Aorta (tissue), 5 donors: ENCODE measurements at places on chromosomes 13 and 19.
A peak's percentile ranks its signal among the peaks of the same experiment; 100 is the strongest.

GRCh38 chr13:92573467-92574057 is 653.0 kb upstream of the GPC6 start:
- DNase-seq = no peak

DNA sequence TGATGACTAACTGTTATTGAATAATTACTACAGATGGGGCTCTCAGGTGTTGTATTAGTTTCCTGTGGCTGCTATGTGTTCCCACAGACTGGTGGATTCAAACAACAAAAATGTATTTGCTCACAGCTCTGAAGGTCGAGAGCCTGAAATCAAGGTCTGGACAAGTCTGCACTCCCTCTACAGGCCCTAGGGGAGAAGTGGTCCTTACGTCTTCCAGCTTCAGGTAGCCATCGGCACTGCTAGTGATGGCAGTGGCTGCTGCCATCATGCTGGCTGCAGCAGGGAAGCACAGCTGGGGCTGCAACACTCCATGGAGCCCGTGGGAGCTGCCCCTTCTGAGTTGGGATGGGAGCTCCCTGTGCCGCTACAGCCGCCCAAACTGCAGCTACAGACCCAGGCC is 1.9 kb downstream of the TEX26 start:
- DNase-seq = no peak

DNA sequence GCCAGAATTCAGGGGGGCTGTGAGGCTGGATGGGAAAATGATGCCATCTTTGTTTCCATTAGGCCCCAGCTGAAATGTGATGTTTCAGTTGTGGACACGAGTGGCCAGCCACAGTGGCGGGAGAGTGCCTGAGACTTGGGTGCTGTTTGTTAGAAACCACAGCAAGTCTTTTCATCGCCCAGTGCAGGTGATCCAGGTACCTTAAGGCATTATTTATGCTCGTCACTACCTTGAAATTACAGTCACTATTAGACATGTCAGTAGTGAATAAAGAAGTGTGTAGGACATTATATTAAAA is 82.5 kb upstream of the TM9SF2 start:
- DNase-seq = no peak

GRCh38 chr19:11798391-11799330 is at the start of gene ZNF491:
ZNF491 (plus strand) TSS chr19:11798523; CDS start chr19:11805954, 7,431 bp downstream.
- DNase-seq = peak; percentile 96

GRCh38 chr19:49520705-49521319 is 7.0 kb upstream of the RCN3 start:
- DNase-seq = no peak
